Stimulated activated CD4-positive, alpha-beta T cell treated with anti-CD3 and anti-CD28 coated beads, Interleukin-2, amount 100 ng/mL, for 24 hours (primary cell): ENCODE measurements at places on chromosomes 2 and 18.

DNA sequence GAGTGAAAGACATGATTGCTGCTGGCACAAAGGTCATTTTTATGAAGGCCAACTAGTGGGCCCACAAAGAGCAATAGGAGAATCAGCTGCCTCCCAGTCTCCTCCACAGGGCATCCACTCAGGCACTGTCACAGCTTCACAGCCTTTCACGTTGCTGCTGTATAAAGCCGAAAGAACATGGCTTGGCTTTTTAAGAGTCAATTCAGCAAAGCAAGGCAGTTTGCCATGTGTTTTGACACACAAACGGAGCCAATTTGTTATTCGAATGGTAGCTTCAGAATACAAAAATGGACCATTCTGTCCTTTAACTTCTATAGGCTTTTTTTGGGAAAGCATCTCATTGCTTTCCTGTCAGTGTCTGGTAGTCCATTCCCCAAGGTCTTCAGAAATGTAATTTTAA is 283.4 kb upstream of the PARD3B start:
- DNase-seq = no peak

GRCh38 chr18:59917422-59917821 is 17.6 kb downstream of the PMAIP1 start:
- no peak for DNase-seq

DNA sequence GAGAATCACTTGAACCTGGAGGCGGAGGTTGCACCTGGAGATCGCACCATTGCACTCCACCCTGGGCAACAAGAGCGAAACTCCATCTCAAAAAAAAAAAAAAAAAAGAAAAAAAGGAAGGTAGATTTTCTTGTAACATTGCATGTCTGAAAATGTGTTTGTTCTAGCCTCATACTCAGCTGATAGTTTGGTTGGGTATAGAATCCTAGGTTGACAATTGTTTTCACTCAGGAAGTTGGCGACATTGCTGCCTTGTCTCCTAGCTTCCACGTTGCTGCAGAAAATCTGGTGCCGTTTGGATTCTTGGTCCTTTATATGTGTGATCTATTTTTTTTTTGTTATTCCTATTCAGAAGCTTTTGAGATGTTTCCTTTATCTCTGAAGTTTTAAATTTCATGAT is 4.7 kb downstream of the ING5 start:
- no peak for DNase-seq

GRCh38 chr2:216994353-216994854 is 134.5 kb upstream of the TNP1 start:
- no peak for DNase-seq

DNA sequence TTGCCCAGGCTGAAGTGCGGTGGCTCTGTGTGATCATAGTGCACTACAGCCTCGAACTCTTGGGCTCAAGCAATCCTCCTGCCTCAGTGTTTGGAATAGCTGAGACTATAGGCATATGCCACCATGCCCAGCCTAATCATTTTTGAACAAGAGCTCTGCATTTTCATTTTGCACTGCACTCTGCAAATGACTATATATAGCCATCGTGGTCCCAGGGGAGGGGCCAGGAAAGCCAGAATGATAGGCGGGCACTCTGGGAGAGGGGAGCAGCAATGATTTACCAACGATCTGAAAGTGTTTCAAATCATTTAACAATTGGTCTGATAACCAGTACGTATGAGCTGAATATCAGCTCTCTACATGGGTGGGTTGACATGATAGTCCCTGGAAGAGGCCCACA is 22.3 kb upstream of the ST3GAL5 start:
- DNase-seq = no peak

GRCh38 chr18:74951165-74951760 is 257.7 kb downstream of the PTGR3 start:
- no peak for DNase-seq

GRCh38 chr2:207184348-207184747 is 18.6 kb upstream of the KLF7 start:
- DNase-seq = no peak

DNA sequence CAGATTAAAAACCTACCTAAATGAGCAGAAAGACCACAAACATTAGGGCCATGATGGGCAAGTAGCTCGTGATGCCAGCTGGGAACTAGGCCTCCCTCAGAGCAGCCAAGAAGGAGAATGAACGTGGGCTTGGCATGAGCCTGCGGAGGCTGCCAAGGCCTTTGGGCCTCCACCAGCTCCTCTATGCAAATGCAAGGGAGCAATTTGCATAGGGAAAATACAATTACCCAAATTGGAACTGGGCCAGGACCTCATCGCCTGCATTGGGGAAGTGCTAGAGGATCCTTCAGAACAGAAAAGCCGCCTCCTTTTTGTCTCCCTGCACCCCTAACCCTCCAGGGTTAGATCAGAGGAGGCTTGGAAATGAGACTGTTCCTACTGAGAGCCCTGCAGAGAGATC is 326.4 kb downstream of the SMAD2 start:
- DNase-seq = no peak

GRCh38 chr18:52319424-52319983 is 20.5 kb upstream of the DCC start:
- no peak for DNase-seq

DNA sequence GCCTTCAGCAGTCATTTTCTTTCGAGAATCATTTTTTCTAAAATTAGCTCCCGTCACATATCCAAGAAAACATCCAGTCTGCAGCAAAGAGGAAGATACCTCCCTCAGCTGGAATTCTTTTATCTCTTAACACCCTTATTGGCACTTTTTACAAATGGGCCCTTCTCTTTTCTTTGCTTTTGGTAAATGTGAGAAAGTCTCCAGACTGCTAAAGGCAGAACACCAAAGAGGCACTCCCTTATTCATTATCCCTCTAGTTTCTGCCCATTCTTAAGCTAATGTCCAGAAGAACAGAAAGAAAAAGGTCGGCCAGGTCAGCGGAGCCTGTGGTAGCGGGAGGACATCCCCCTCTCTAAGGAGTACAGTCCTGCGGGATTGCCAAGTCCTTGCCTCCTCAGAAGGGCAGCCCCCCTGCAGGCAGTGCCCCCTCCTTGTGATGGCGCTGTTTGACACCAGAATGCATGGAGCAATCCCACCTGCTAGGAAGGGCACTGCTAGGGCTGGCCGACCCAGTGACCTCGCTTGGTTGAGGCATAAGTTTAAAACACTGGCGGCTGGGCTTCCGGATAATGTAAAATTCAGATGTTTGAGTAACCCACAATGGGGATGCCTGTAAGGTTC is 34.0 kb downstream of the ST6GAL2 start:
- no peak for DNase-seq

DNA sequence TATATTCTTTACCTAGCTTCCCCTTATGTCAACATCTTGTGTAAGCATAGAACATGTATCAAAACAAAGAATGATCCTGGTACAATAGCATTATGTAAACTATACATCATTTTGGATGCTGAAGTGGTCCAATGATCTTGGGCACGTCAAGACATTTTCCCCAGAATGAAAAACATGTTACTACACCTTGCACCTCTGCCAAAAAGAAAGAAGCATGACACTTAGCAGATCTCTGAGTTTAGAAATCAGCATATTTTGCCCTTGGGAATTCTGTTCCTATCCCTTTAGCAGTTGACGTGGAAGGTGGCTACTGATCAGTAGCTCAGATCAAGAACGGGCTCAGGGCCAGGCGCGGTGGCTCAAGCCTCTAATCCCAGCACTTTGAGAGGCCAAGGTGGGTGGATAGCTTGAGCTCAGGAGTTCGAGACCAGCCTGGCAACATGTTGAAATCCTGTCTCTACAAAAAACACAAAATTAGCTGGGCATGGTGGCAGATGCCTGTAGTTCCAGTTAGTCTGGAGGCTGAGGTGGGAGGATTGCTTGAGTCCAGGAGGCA is 1.7 kb upstream of the LCLAT1 start:
- no peak for DNase-seq

GRCh38 chr2:98324181-98324580 is 22.1 kb upstream of the CNGA3 start:
- DNase-seq = no peak

GRCh38 chr2:202060218-202060617 is 12.8 kb upstream of the KIAA2012 start:
- no peak for DNase-seq

- no peak for DNase-seq
Observed at GRCh38 chr2:31219131-31219969, 2.0 kb upstream of the CAPN14 start.

DNA sequence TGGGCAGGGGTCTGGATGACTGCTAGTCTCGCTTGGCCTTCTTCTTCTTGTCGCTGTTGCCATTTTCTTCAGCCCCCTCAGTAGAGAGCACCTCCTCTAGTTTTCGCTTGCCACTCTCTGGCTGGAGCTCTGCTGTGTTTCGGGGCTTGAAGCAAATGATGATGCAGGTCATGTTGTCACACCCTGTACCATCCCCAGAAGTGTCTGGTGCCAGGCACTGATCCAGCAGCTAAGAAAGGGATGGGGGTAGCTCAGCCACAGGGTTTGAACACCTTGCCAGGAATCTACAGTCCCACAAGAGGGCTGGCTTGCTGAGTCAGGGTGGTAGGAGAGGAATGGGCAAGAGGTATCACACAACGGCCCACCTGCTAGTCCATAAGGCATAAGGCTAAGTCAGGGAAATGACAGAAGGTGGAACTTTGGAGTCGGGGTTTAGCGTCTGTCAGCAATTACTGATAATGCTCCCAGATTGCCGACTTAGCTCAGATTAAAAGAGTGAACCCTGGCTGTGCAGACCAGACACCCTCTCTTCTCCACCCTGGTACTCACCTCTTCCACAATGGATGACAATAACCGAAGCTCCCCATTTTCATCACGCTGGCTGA is 1.1 kb upstream of the ZNF513 start:
- DNase-seq = no peak

- DNase-seq = no peak
Observed at GRCh38 chr2:107687073-107687472, 139.6 kb upstream of the RGPD4 start.

- DNase-seq = no peak
Observed at GRCh38 chr18:28792404-28793086, 615.6 kb upstream of the CDH2 start.

- no peak for DNase-seq
Observed at GRCh38 chr2:118576109-118576855, 271.2 kb downstream of the EN1 start.

DNA sequence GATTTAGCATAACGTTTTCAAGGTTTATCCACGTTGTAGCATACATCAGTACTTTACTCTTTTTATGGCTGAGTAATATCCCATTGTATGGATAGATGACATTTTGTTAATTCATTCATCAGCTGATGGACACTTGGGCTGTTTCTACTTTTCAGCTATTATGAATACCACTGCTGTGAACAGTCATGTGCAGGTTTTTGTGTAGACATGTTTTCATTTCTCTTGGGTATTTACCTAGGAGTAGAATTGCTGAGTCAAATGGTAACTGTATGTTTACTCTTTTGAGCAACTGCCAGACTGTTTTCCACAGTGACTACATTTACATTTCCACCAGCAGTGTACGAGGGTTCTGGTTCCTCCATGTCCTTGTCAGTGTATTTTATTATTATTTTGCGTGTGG is 33.9 kb downstream of the COX7A2L start:
- DNase-seq = no peak

DNA sequence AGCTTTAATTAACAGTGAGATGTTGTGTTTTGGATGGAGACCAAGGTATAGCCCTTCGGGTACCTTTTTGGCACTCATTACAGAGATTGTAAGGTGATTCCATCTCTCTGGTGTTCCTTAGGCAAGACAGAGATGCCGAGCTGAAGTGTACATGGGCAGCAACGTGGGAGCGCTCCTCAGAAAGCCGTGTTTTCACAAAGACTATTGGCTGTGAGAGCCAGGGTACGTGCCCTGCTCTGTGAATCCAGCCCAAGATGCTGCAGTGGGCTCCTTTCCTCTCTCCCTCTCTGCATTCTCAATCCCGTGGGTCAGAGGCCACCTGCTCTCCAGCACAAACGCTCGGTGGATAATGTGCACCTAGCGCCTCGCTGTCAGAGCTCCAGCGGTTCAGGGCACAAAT is 203.0 kb upstream of the EPHA4 start:
- DNase-seq = no peak

- no peak for DNase-seq
Observed at GRCh38 chr18:6435731-6436130, 21.0 kb upstream of the L3MBTL4 start.

GRCh38 chr2:228927028-228928010 is 343.8 kb downstream of the PID1 start:
- no peak for DNase-seq

DNA sequence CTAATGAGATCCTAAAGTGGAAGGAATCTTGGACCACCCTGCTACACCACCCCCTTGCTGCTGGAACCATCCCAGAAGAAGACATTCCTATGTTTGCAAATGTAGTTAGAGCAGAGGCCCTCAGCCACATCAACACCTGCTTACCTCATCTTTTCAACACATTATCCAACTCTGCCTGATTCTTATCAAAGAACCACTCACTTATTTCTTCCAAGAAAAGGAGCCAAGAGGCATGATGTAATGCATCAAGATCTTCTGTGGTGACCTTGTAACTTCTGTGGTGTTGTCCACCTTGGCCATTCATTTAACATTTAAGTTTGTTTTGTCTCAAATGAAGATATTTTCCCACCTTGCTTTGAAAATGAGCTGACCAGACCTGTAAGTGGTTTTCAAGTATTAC is 338.1 kb downstream of the CTNNA2 start:
- DNase-seq = no peak

DNA sequence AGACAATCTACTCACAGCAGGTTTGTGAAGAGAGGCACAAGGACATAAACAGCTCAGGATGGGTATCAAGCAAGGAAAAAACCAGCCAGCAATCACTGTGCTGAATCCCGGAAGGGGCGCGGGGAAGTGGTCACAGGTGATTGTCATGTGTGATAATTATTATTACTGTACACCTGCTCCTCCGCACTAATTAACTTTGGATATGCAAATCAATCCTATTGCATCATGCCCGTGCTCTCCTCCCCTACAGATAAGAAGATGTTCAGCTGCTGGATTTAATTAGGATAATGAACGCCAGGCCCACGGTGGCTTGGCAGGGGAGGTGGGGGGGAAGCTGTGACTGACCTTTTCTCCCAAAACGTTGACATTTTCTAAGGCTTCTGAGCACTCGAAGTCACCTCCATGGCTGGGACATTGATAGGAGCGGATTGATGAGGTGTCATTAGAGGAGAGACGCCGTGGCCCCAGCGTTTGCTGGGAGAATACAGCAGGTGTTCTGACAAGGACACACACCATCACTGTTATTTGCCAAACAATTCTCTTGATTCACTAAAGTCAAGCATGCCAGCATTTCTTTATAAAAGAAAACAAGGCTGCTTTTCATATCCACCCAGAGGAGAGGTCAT is 160.3 kb upstream of the VRK2 start:
- no peak for DNase-seq

- DNase-seq = no peak
Observed at GRCh38 chr2:54570321-54570855, 114.3 kb downstream of the SPTBN1 start.

GRCh38 chr2:201972621-201973255 is 60.9 kb upstream of the FZD7 start:
- DNase-seq = no peak
